ENCODE measurements at places on chromosomes 6 and 20.

DNA sequence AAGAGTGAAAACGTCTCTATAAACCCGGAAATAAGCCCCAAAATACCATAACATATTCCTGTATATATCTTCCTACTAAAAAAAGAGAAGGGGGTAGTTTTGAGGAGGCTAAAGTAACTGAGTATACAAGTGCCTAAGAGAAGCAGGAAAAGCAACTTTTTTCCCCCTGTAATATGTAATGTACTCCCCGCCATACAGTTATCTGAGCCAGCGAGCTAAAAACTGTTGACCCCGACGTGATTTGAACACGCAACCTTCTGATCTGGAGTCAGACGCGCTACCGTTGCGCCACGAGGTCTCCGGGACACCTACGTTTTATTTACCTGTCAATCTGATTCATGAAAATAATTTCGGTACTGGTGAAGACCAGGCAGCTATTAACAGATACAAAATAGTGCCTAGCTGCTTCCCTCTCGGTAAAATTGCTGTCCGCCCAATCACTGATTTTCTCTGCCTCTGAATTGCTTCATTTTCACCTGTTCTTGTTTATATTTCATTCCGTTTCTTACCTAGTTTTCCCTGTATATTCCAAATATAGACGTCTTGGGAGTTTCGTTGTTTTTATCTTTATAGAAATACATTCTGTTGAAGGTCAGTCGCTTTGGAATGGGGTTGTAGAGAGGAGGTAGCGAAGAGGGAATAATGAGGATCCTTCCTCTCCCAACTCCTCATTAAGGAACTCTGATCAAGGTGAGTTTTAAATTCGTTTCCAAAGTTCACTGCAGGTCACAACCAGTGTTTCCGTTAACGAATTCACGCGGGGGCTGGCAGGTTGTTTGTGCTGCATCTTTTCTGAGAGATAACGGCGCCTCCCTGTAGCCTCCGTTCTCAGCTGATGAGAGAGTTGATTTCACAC, 33.6 kb upstream of the BTN3A2 start:
- DNase-seq: peak; percentile 21

- no peak for DNase-seq
These were observed 641 bp downstream of the DBNDD2 start for GRCh38 chr20:45408646-45409213.

GRCh38 chr6:142732790-142733189, 212.2 kb downstream of the HIVEP2 start:
- DNase-seq: peak; percentile 9

GRCh38 chr6:146981981-146982380, 222.2 kb upstream of the STXBP5 start:
- no peak for DNase-seq

DNA sequence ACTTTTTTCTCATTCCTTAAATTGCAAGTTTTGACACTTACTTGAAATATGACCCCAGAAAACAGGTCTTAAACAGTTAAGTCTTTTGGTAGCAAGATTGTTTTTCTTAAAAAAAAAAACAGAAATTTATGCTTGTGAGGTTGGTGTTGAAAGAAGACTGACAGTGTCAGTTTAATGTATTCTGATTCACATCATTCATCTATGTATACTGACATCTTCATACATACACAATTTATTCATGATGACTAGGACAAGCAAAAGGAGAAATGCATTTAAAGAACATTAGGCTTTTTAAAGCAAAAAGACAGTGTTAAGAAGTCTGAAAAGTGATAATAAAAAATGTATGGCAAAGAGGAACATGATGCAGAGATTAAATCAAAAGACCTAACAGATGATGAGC, 27.0 kb downstream of the MCHR2 start:
- DNase-seq: no peak

DNA sequence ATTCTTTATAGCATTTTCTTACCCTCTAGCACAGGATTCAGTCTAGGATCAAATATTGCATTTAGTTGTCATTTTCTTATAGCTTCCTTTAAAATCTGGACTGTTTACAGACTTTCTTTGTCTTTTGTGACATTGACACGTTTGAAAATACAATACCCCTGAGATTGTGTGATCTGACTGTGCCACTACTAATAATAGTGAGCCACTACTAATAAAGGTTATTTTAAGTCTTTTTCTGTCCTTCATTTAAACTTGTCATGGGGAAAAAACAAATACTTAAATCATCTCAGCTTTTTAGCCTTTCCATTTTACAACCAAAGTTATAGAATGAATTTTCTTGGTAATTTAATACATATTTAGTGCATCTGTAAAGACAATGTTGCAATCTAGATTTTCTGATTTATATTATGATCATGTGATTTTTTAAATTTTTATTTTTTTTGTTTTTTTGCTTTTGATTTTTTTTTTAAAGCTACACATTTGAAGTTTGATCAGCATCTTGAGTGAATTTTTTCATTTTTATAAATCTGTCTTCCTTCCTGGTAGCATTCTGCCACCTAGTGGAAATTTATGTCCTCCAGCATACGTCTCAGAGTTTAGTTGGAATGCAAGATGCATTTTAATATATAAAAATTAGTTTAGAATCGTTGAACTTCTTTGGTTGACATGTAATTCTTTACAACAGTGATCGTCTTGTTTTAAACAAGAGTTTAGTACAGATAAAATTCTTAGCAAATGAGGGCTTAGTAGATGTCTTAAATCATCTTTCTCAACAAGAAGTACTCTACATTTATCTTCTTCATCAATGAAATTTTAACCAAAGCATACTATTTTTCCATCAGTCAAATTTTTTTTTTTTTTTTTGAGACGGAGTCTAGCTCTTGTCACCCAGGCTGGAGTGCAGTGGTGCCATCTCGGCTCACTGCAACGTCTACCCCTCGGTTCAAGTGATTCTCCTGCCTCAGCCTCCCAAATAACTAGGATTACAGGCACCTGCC, 119.4 kb downstream of the NCOA3 start:
- DNase-seq: peak; percentile 59

- DNase-seq: no peak
These were observed 87.9 kb downstream of the CDC5L start for GRCh38 chr6:44475417-44475778.

DNA sequence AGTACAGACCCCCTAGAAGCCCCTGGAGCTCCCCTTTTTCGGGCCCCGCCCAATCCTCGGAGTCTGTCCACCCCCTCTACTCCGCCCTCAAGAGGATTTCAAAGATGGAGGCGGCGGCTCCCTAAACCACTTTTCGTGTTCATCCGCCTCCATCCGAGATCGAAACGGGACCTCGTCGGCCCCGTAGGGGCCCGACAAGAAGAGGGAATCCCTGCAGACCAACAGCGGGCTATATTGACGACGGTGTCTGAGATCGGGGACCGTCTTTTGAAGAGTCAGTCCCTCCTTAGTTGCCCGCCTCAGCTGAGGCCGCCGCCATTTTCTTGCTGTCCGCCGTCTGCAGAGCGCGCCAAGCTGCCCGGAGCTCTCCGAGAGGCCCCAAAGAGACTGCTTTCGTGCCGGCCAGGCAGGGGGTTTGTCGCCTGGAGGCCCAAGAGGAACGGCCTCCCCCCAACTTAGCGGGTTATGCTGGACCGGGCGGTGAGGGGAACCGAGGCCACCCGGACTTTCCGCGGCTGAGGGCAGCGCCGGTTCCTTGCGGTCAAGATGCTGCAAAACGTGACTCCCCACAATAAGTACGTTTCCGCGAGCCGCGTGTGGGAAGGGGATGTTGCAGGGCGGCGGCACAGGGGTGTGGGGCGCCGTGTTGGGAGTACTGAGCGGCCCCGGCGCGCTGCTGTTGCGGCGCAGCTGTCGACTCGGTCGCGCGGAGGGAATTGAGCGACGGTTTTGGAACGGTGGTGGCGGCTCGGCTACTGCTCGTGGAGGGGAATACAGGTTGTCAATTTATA, 4.2 kb downstream of the BRD2 start:
- DNase-seq: no peak

DNA sequence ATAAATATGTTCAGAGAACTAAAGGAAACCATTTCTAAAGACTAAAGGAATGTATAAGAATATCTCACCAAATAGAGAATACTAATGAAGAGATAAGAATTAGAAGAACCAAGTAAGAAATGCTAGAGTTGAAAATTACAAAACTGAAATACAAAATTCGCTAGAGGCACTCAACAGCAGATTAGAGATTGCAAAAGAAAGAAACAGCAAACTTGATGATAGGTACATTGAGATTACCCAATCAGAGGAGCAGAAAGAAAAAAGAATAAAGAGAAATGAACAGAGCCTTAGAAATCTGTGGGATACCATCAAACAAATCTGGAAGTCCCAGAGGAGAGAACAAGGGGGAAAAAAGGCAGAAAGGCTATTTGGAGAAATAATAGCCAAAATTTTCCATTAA, 6.3 kb upstream of the PDCD2 start:
- no peak for DNase-seq

DNA sequence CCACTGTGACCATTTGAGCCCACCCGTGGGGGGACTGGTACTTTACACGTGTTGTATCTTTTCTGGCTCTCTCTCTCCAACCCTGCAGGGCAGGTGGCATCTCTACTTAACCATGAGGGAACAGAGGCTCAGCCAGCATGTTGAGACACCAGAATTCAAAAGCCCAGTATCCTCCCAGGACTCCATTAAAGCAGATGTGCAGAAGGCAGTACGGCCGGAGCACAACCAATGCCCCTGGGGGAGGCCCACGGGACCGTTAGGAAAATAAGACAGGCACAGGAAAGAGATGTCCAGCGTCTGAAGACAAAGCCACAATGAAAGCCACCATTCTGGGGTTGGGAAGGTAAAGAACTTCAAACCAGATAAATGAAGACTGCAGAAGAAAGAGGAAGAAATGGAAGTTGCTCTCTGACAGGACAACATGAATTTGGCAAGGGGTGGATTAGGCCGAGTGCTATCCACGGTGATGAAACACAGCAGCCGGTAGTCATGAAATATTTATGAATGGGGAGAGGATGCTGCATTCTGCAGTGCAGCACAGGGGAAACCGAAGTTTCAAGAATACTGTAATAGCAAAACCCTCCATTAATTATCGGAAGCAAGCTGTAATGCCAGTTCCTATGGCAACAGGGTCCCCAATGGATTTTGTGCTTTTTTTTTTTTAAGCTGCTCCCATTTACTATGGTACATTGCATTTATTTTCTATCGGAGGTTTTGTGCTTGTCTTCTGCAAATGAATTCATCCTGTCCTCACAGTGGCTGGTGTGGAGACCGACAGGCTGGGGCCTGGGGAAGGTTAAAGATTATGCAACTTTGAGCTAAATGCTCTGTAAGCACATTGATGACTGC, 179.4 kb downstream of the NRN1 start:
- DNase-seq: no peak

DNA sequence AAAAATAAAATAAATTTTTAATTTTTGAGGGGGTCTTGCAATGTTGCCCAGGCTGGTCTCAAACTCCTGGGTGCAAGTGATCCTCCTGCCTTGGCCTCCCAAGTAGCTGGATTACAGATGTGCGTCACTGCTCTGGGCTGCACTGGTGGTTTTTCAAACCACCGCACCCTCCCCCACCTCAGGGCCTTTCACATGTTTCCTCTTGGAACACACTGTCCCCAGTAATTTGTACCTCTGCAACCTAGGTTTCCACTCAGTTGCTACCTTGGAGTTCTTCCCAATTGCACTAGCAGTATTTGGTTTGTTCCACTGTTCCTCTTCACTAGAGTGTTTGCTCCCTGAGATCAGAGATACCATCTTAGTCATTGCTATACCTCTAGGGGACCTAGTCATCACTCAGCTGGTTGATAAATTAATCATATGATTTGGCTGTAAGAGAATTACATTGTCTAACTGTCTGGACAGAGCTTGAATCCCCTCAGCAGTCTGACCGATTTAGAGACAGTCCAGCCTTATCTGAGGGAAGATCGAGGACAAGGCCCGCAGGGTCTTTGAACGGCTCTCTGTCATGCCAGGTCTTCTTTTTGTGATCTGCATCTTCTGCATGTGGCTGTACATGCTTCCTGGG, 32.0 kb downstream of the CEP43 start:
- peak; percentile 80 for DNase-seq

DNA sequence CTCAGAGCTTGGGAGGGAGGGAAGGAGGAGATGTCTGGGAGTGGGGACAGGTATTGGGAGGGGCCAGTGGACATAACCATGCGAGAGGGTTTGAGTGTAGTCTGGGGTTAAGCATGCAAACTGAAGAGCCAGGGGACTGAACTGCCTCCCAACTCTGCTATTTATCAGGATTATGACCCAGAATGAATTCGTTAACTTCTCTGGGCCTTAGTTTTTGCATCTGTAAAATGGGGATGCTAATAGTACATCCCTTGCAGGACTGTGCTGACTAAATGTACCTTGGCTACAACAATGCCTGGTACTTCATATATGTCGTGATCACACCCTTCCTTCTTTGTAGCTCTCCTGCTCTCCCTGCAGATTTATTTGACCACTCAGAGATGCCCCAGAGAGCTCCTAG, 83.6 kb downstream of the MDGA1 start:
- DNase-seq: no peak

DNA sequence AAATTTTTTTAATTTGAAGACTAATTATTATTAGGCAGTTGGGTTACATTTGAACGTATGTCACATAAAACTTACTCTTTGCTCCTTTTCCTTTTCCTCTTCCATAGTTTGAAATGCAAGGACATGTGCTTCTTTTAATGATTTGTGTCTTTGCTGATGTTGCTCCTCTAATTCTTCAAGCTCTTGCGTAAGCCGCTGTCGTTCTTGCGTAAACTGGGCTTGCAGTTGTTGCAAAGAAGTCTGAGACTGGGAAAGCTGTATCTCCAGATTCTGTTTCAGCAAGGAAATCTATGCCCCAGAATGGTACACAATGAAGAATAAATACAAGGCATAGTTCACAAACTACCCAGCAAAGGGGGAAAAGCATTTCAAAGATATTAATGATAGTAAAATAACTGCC, 45.1 kb upstream of the MCM9 start:
- DNase-seq: no peak

DNA sequence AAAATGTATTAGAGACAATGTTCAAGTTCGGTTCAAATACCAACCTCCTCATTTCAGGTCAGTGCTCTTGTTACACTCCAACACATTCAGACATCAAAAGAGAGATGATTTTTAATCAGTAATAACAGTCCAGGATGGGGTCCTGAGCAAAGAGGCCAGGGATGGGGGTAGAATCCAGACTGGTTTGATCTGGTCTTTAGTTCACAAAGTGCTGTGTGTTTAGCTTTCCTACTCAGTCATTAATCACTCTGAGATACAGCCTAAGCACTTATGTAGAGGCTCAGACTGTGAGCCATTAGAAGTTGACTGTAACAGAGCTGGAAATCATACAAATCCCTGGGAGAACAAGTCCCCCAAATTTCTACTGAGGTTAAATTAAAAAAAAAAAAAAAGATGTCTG, 241.6 kb downstream of the PTPRK start:
- DNase-seq: no peak

GRCh38 chr6:1970151-1970561, 275.2 kb downstream of the GMDS start:
- no peak for DNase-seq

GRCh38 chr6:159759645-159760044, 2.2 kb upstream of the ACAT2 start:
- DNase-seq: no peak

DNA sequence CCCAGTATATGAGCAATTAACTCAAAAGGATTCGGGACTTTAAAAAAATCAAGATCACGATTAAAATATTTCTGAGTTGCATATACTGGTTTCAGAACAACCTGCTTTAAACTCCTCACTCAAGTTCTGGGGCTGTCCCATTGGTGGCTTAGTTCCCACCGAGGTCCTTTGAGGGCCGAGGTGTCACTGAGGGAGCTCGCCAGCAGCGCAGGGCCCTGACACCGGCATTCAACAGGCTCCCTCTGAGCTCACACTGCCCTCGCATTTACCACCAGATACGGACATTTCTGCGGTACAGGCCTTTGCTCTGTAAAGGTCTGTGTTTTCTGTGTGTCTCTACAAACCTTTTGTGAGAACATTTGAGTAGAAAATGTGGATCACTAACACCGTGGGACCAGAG, 24.4 kb upstream of the BNIP5 start:
- no peak for DNase-seq

Data from foreskin melanocyte (primary cell).